H9 (cell line): ENCODE measurements at places on chromosomes 5 and 9.

DNA sequence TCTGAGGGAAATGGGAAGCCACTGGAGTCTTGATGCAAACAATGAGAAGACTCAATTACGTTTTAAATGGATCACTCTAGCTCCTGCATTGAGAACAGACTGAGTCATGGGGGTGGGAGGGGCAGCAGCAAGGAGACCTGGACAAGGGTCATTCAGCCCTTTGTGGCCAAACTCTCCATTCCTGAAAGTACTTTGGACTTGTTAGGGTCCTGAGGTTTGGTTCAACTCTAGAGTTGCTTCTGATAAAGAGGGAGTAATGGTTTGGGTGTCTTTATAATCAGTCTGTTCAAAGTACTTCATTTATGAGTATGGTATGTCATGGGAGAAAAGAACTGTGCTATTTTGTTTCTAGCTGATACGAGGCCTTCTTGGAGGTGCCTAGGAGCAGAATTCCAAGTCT, 67.7 kb upstream of the SMIM32 start:
- DNase-seq = no peak

DNA sequence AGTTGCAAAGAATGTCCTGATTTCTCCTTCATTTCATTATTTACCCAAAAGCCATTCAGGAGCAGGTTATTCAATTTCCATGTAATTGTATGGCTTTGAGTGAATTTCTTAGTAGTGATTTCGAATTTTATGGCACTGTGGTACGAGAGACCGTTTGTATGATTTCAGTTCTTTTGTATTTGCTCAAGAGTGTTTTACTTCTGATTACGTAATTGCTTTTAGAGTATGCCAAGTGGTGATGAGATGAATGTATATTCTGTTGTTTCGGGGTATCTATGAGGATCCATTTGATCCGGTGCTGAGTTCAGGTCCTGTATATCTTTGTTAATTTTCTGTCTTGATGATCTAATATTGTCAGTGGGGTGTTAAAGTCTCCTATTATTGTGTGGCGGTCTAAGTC, 41.2 kb downstream of the INSL6 start:
- DNase-seq = no peak

DNA sequence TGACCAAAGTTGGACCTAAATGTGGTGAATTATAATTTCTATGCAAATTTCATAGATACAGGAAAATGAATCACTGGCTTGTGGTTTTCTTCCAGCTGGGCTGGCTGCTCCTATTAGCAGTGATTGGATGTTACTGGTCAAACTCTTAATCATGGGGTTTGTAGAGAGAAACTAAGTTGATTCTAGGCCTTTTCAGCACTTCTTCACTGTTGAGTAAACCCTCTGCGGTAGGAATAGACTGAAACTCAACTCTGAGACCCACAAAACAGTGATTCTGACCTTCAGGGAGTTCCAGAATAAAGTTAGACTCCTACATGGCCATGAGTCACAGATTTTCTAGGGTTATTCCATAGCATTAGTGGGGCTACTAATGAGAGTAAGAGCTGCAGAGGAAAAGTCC, 47.9 kb upstream of the FKTN start:
- DNase-seq = no peak

GRCh38 chr9:69590266-69590665, 81.9 kb downstream of the APBA1 start:
- no peak for DNase-seq

GRCh38 chr9:127878652-127879390, 1.3 kb upstream of the AK1 start:
- DNase-seq = no peak

- DNase-seq = peak; percentile 42
Measured at GRCh38 chr9:113738893-113739604, 137.1 kb upstream of the ZNF618 start.

DNA sequence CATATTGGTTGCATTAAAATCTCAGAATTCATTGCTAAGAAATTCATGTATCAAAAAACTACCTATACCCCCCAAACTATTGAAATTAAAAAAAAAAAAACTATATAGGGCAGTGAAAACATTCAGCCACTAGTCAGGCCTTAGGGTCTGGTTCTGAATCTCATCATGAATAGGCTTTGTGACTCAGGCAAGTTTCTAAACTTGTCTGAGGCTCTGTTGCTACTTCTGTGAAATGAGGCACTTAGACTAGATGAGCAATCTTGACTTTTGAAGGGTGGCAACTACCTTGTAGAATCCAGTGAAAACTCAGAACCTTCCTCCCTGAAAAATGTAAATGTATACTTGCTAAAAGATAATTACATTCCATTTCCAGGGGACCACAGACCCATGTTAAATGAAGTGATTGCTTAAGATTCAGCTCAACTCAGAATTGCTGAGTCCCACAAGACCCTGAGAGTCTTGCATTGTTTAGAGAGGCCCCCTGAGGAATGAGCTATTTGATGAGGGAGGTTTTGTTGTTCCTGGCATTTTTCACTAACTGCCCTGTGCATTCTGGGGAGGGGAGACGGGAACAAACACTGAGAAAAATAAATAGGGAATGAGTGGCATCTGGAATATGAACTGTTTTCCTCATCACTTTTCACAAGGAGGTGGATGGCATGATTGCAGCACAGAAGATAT, 29.5 kb downstream of the RAI14 start:
- DNase-seq = no peak

- no peak for DNase-seq
Measured at GRCh38 chr5:82812575-82812974, 264.6 kb downstream of the TMEM167A start.

DNA sequence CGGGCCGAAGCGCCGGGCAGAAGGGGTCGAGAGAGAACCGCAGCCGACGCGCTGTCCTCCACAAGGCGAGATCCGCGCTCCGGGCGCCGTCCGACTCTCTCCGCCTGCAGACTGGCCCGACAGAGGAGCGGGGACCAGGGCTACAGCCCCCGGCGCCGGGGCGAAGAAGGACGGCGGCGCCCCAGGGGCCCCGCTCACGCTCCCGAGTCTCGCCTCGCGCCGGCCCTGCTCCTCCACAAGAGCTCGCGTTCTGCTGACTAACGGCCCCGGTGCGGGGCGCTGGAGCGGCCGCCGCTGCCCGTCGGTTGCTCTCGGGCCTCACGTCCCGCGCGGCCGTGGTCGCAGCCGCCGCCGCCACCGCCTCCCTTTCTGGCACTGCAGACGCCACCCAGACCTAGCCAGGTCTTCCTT, 338 bp downstream of the ABHD17B start:
- no peak for DNase-seq

DNA sequence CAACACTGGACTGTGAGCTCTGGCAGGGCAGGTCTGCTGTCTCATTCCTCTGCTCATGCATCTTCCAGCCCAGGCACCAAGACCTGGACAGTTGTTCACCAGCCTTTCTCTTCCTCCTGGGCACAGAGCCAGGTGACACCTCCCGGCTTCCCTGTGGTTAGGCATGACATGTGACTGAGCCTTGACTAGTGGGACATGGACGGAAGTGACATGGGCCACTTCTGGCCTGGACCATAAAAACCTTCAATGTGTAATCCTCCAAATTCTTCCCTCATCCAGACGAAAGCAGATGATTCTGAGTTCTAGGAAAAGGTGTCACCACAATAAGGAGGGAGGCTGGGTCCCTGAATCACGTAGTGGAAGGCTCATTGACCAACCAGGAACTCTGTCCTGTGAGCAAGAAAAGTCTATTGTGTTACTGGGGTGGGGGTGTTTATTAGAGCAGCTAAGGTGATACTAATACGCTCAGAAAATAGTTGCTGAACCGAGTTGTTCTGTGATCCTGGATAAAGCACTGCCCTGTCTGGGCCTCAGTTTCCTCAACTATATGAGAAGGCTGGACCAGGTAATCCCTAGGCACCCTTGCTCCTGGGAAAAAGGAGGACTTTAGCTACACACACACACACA, 26.6 kb upstream of the CRB2 start:
- DNase-seq = no peak

GRCh38 chr9:98775831-98776441, 20.4 kb downstream of the ANKS6 start:
- peak; percentile 71 for DNase-seq

- no peak for DNase-seq
Measured at GRCh38 chr5:88687373-88687911, 195.5 kb downstream of the MEF2C start.

- no peak for DNase-seq
Measured at GRCh38 chr5:122704247-122705036, 70.4 kb upstream of the SNX2 start.

GRCh38 chr9:33404788-33405362, 2.5 kb upstream of the AQP7 start:
- no peak for DNase-seq

DNA sequence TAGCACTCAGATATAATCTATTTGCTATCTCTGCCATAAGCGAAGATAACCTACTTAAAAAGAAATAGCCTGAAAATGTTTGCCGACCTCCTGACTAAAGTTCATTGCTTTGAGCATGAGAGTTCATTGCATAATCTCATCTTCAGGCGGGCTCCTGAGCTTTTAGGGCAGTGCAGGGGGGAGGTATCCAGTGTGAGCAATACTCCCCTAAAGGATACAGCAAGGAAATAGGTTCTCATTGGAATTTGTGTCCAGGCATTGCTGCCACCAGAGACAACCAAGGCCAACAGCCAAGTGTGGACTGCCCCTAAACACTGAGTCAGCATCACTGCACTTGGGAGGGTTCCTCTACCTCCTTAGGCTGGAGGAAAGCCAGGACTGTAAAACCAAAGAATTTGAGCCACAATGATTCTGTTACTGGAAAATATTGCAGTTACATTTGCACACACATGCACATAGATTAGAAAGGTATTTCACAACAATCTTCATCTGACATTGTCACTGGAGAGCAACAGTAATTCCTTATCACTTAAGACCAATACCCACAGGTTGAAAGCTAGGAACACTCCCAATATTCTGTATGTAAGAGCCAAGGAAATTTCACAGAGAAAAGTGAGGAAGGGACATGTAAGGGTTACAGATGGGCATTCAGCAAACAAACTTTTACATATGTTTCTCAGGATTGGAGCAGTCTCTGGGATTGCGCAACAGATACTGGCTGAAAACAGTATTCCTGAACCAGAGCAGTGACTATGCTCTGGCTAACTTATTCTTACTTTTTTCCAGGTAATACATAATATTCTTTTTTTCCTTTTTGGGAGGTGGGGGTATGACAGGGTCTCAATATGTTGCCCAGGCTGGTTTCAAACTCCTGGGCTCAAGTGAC, 98.6 kb upstream of the TLE1 start:
- no peak for DNase-seq

GRCh38 chr9:71859939-71860338, 51.1 kb downstream of the ABHD17B start:
- no peak for DNase-seq

- no peak for DNase-seq
Measured at GRCh38 chr5:174721530-174722432, 2.6 kb upstream of the MSX2 start.

DNA sequence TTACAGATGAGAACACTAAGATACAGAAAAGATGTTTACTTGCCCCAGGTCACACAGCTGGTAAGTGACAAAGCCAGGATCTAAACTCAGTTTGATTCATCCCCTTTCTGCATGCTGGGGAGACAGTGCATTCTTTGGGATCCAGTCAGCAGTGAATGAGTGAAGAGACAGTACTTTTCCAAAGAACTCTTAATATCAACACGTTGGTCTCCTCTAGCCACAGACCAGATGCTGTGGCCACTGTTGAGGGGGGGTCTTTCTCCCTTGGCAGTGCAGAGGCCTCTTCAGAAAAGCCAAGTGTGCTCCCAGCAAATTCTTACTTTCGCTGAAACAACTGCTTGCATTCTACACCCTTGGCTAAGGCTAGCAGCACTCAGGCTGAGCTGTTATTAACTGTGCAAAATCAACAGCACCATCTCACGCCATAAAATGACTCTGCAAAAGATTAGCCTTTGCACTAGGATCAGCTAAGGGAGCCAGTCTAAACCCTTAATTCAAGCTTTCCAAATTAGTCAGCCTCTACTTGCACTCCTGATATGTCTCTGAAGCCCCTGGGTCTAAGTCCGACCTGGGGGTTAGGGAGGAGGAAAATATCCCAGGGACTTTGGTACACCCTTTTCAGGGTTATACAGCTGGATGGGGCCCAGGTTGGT, 4.8 kb upstream of the TMEM171 start:
- no peak for DNase-seq

DNA sequence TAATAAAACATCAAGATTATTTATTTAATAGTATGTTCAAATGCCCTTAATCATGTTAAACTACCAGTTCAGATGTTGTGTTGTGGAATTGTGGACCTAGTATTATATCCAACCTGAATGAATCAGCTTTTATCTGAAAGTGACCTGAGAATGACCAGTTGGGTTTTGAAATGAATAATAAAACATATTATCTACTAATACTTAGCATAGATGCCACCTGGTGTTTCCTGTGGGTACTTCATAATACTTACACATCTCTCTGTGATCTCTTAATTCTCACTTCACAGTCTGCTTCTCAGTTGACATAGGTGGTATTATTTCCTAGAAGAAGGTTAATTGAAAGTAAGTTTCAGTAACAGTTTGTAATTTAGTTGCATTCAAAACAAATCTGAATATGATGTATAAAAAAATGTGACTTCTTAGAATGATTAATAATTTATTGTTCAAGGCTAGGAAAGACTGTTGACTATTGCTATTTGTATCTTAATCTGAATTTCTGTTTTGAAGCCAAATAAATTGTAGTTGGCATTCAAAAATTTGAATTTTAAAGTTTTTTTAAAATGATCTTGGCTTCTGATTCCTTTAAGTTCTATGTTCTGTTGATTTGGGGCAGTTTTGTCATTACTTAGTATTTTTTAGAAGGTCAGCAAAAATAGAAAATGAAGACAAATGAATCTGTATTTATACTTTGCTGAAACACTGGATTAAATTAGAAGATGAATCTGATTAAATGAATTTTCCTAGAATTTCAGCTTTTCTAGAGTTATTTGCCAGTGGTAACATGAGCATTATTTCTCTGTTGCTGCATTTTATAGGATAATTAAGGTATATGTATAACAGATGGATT, 48.2 kb downstream of the KIF2A start:
- no peak for DNase-seq
